ENCODE measurements at places on chromosomes 5 and 9.

- no peak for DNase-seq
Measured at GRCh38 chr9:74025402-74025925, 471.7 kb upstream of the RORB start.

GRCh38 chr9:108860354-108860753, 1.7 kb upstream of the ACTL7A start:
- DNase-seq: no peak

DNA sequence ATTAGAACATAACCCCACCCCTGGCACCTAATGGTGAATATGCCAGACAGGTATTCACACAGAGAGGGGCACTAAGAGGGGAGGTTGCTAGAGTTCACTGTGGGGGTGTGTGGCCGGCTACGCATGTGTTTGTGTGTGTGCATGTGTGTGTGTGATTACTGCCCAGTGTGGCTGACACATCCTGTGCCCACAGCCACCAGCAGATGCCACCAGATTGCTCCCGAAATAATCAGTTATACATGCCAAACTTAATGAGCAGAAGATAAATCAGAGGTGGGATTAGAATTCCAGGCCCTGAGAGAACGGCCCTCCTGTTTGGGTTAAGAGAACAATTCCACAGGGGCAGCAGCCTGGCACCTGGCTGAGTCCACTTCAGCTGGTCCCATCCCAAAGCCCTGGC, 91.8 kb upstream of the TBCA start:
- no peak for DNase-seq

GRCh38 chr5:6556802-6557102, 76.1 kb downstream of the NSUN2 start:
- no peak for DNase-seq

DNA sequence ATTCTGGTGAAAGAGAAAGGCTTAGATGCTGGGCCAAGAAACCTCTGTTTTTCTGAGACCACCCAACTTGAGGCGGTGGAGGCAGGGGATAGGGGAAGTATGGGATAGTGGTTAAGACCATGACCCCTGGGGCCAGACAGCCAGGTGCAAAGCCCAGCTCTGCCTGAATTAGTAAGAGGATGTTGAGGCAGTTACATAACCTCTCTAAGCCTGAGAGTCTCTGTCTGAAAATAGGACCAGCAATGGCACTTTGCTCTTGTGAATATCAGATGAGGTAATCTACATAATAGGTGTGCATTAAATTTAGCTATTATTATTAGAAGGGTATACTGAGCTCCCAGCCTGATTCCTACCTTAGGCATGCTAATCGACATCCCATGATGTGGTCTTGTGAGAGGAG, 68.2 kb downstream of the DOCK2 start:
- no peak for DNase-seq

DNA sequence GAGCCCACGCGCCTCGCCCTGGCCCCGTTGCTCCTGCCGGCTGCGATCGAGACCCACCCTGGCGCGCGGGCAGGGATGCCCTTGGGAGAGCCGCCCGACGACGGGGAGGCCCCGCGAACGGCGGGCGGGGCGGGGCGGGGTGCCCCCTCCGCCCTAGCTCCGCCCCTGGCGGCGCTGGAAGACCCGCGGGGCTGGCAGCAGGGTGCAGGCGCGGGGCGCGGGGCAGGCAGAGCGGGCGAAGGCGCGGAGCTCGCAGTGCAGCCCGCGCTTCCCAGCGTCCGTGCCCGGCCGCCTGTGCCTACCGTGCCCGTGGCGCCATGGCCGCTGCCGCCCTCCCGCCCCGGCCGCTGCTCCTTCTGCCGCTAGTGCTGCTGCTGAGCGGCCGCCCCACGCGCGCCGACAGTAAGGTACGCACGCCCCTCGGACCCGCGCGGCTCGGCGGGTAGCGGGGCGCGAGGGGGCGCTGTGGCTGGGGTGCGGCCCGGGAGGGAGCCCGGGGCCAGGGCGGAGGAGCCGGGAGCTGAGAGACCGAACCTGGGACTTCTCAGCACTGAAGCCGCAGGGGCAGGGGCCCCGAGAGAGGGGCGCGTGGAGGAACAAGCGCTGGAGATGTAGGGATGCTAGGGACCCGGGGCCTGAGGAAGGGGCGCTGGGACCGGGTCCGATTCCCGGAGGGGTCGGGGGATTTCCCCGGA, at the start of gene OLFML2A:
Gene OLFML2A, plus strand, starts transcription at position 180 of the 695 bp plus-strand sequence. Its CDS starts 138 bp downstream, at position 318.
- DNase-seq: no peak

- DNase-seq: no peak
Measured at GRCh38 chr9:114504341-114505186, 709 bp downstream of the WHRN start.

GRCh38 chr5:131845828-131846227, 49.0 kb upstream of the FNIP1 start:
- no peak for DNase-seq

GRCh38 chr5:51411921-51412325, 28.7 kb downstream of the ISL1 start:
- no peak for DNase-seq

- no peak for DNase-seq
Measured at GRCh38 chr5:122304471-122305215, 7.4 kb upstream of the SNCAIP start.

DNA sequence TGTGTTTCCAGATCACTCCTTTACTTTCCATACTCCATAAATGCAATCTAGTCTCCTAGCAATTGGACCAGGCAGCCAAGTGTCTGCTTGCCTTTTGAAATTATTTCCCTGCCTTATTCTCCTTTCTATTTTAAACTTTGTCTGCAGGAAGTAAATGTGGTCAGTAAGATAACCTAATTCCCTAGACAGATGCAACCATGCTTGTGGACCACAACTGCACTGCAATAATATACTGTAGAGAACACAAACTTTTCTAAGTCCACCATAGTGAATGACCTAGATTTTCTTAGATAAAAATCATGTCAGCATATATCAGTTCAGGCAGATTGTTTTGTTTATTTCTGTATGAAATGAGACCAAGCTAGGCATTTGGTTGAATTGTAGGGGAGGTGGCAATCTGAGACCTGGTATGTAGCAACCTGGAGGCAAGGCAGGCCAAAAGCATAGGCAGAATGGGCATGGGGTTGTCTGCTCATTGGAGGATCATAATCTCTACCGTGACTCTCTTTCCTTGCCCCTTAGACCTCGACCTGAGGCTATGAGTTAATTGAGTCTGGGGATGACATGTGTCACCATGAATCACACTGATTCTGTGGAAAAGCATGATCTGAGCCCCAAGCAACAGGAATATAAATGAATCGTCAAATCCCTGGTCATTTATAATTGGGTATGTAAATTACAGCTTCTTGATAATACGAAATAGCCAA, 20.7 kb downstream of the ACTL7B start:
- DNase-seq: no peak

DNA sequence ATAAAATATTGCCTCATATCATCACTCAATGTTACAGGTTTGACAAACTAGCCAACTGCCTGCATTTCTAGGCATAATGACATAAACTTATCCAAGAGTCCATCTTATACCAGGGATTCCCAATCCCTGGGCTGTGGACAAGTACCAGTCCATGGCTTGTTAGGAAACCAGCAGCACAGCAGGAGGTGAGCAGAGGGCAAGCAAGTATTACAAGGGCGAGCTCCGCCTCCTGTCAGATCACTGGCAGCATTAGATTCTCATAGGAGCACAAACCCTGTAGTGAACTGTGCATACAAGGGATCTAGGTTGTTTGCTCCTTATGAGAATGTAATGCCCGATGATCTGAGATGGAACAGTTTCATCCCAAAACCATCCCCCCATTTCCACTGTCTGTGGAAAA, 144.9 kb downstream of the PRKACG start:
- DNase-seq: no peak

GRCh38 chr9:38619556-38620447, 594 bp downstream of the ANKRD18A start:
- peak; percentile 29 for DNase-seq

DNA sequence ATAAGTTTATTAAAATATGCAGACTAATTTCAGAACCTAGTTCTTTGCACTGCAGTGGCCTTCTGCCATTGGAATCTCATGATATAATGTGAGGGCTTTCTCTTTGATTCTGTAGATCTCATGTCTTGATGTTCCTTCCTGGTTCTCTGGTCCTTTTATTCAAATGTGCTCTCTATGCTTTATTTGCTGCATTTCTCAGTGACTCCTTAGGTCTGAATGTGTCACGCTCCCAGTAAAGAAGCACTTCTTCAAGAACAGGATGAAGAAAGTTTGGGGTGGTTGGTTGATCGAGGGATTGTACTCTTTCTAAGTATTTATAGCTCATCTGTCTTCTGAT, 122.6 kb downstream of the GDNF start:
- no peak for DNase-seq

DNA sequence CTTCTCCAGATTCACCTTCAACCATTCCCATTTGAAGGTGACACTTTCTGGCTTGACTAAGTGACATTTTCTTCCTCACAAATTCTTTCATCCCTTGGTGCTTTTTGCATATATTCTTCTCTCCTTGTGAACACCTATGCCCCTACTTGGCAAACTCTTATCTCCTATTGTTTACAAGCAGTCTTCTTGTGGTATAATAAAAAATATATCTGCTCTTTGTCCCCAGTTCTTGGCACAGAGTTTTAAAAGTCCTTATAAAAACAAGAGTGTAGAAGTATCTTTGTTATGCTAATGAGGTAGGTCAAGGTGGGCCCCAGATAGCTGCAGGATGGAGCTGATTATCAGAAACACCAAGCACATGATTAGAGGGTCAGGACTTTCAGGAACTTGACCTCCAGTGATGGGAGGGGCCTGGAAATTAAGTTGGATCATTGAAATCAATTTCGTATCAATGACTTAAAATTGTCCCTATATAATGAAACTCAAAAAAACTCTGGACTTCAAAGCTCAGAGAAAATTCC, 38.0 kb downstream of the TMEM161B start:
- no peak for DNase-seq

Data from HT-29 (cell line).